ENCODE measurements at places on chromosomes 5 and 9.

GRCh38 chr9:17402309-17402708 lies 176.6 kb upstream of the SH3GL2 start:
- peak; percentile 31 for DNase-seq

DNA sequence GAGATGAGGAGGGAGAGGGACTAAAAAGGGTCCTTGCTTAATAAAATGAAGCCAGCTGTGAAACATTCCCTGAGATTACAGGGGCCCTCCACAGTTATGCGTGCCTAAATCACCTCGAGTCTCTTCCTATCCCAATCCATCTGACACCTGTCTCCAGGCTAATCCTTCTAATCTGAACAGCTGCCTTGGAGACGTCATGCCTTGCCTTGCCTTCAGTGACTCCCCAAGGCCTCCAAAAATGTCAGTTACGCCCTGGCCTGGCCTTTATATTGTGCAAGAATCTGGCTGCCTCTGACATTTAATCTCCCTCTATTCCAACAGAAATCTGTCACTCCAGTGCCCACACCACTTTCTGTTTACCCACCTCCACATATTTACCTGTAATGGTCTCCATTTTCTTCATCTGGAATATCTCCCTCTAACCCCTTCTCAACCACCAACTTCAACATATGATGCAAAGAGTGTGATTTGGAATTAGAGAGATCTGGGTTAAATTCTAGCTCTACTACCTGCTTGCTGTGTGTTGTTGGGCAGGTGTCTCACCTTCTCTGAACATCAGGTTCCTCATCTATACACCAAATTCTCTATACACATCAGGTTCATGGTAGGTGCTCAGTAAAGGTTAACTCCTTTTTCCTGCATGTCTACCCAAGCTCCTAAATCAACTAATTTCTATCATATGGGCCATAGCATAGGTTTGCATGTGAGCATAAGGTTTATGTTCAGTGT lies 57.9 kb downstream of the PTCD2 start:
- DNase-seq = peak; percentile 29

DNA sequence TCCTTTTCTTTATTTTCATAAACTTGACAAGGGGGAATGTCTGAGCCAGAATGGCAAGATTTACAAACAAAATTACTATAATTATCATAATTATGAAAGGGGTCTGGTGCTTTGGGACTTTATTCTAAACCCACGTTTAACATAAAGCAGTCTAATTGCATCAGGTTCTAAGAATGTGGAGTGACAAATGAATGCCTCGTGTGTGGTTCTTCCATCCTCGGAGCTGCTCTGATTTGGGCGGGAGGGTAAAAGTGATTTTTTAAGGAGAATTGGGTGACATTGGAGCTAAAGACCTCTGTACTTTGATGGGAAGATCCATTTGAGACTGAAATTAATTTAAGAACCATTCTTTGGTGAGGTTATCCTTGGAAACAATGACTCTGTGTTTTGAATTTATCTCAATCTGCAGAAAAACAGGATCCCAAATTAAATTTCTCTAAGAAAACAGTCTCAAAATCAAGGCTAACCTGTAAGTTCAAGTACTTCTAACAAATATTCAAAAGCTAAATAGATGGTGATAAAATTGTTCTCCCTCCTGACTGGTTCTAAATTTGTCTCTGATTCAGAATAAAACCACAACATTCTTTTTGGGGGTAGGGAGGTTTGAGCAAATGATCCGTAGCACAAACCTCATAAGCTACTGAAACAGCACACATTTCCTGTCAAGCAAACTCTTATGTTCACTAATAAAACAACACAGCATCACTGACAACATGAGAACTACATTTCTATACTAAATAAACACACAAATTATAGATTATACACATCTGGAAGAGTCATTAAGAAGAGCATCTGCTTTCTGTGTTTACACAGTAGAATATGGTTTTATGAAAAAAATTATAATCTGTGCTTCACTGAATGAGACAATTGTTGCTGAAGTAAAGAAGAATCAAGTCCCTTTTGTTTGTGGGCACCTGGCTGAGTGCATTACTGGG lies 85.5 kb downstream of the DCP2 start:
- peak; percentile 84 for DNase-seq

- DNase-seq = peak; percentile 2
These were observed 105.6 kb downstream of the NIPBL start for GRCh38 chr5:36982146-36982545.

- DNase-seq = peak; percentile 86
These were observed 706.0 kb upstream of the GRAMD2B start for GRCh38 chr5:125717209-125717608.

DNA sequence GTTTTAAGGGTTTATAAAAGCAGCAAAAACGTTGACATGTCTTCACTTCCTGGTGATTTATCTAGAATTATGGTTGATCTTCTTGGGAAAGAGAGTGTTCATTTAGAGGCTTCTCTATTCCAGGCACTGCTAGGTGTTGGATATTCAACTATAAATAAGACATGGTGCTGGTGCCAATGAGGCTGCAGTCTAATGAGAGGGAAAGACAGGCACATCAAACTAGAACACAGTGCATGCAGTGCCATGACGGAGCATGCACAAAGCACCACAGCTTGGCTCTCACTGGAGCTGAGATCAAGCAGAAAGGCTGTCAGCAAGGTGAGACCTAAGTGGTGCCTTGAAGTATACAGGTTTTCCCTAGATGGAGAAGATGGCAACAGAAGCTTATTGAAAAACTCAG lies 126.5 kb downstream of the RMI1 start:
- DNase-seq = no peak

DNA sequence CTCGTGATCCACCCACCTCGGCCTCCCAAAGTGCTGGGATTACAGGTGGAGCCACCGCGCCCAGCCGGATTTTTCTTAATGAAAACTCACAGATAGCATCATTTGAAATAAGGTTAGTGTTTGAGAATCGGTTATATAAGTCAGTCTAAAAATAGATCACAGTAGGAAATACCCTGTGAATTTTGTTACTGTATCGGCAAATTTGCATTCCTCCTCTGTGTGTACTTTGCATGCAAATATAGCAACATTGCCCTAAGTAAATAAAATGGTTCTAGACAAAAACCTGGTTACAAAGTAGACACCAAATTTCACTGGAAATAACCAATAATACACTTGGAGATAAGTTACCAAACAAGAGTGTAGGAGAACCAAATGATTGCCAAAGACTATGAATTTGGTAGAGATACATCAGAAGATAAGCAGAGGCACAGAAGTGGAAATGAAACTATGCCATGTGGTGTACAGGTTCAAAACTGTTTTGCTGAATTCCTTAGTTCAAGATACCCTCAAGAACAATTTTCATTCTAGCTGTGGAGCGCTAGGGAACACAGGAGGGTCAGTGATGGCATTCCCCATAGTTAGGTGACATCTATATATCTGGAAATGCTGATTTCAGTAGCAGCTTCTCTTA lies 58.1 kb downstream of the ICE1 start:
- DNase-seq = no peak

- no peak for DNase-seq
These were observed 34.4 kb upstream of the PIK3R1 start for GRCh38 chr5:68181039-68181599.

DNA sequence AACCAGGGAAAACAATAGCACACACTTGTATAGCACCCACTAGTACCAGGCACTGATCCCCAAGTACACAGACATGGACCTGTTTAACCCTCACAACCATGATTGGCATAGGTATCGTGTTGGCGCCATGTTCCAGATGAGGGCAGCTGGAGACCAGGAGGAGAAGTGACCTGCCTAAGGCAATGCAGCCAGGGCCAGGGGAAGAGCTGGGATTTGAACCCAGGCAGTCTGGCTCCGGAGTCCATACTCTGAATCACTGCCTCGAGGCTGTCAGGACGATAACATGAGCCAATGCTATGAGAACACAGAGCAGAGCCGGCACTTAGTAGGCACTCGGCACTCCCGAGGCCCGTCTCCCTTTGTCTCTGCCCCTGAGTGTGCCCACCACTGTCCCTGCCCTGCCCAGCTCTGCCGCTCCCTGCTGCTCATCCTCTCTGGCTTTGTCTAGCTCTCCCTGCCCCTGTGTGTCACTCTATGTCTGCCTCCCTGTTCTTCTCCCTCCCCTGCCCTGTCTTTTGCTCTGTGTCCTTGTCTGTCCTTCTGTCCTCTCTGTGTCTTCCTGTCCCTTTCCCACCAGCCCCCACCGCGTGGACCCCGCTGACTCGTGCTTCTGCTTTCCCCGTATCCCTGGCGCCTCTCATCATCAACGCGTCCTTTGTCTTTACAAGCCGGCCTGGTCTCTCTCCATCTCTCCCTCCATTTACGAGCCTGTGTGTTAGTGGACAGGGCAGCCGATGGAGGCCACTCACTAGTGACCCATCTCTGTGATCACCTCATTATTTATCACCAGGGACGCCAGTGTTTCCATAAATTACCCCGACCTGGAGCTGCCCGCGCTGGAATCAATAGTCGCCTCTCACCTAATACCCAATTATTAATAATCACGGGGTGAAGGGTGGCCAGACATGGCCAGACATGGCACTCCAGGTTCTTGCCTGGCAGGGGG lies 99.4 kb upstream of the MVB12B start:
- no peak for DNase-seq

GRCh38 chr5:142863856-142864255 lies 93.7 kb downstream of the ARHGAP26 start:
- no peak for DNase-seq

DNA sequence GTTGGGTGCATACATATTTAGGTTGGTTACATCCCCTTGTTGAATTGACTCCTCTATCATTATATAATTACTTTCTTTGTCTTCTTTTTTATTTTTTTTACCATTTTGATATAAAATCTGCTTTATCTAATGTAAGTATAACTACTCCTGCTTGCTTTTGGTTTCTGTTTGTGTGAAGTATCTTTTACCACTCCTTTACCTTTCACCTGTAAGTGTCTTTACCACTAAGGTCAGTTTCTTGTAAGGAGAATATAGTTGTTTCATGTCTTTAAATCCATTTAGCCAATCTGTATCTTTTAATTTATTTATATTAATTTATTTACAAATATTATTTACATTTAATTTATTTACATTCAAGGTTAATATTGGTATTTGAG lies 33.0 kb downstream of the INSL4 start:
- no peak for DNase-seq

GRCh38 chr5:138542180-138542955 lies 668 bp downstream of the ETF1 start:
- DNase-seq = no peak

DNA sequence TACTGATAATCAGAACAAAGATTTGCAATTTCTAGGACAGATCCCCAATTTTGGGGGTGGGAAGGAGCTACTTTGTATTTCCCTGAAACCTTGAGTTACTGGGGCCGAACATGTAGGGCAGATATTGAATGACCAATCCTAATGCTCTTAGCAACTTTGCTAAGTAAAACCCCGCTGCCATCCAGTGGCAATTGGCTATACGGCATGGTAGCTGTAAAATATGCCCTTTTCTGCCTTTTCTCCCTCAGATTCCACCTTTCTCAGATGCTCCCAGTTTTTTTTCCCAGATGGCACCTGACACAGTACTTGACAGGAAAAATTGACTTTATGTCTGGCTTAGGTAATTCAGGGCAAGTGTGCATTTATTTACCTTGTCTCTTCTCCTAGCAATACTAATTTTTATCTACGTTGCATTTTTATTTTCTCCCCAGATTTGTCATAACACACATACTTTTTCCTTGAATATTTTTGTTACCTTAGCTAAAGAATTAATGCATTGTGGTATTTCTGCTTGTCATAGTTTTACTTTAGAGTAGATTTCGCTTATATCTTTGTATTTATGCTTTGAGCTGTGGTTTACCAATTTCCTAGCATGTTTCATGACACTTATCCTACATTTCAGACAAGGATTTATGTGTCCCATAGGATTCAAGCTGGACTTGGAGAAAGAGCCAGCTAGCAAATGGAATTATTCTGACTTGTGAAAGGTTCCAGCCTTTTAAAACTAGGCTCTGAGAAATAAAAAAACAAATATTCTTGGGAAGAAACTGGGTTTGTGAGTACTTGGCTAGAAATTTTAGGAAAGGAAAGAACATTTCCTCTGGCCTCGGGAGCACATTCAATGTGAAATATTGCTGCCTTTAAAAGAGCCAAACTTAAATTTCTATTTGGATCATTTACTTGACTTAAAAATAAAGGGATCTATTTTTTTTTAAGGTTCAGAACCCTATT lies 37.4 kb downstream of the PIK3R1 start:
- DNase-seq = peak; percentile 72

DNA sequence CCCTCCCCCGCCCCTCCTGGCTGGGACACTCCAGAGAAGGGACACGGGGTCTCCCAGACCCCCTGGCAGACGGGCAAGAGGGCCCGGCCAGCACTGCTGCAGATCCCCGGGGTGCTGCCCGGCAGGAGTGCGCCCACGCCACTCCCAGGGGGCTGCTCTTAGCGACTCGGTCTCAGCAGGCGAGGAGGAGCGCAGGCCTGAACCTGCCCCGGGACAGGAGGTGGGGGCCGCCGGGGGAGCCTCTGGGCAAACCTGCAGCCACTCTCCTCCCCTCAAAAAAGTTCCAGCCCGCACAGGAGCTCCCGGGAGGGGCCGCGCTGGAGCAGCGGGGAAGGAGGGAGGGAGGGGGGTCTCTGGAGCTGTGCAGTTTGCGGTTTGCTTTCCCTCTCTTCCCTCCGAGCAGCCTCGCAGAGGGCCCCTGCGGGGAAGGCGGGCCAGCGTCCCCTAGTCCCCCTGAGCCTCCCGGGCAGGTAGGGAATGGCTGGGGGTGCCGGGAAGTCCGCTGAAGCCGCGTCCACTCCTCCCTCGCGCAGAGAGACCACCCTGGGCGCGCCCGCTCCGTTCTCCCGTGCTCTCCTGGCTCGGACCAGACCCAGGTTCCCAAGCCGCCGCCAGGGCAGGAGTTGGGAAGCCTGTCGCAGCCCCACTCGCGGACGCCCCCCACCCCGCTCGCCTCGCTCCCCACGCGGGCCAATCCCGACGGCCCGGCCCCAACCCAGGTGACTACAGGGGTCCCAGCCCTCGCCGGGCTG lies 44.2 kb downstream of the NACC2 start:
- peak; percentile 19 for DNase-seq

- peak; percentile 96 for DNase-seq
These were observed 439.0 kb downstream of the EBF1 start for GRCh38 chr5:158660726-158661125.

- no peak for DNase-seq
These were observed 228.9 kb downstream of the FGF10 start for GRCh38 chr5:44160369-44160768.

DNA sequence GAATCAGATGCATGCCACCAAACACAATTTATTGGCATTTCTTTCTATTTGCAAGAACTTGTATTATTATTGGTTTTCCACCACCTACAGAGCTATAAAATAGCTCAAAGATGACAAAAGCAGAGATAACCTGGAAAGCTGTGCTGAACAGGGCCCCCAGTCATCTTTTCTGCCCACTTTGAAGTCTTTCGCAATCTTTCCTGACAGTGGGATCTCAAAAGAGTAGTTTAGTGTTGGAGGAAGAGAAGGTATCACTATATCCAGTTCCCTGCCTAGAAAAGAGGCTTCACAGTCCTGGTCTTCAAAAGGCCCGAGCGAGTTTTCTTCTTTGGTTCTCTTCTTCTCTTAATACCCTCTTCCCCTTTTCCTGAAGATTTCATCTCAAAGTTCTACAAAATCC lies 231.0 kb downstream of the RAB3C start:
- DNase-seq = no peak

- DNase-seq = no peak
These were observed 104.3 kb downstream of the PIK3R1 start for GRCh38 chr5:68319706-68320412.

Data from fibroblast of skin of scalp (primary cell).